ENCODE measurements at places on chromosomes 3 and 15.

GRCh38 chr15:68317281-68318007 is 39.9 kb downstream of the FEM1B start:
- no peak for DNase-seq

GRCh38 chr3:47794544-47794943 is 8.4 kb upstream of the DHX30 start:
- no peak for DNase-seq

- DNase-seq, result no peak
These were observed 41.3 kb downstream of the ETV5 start for GRCh38 chr3:186067360-186068242.

- DNase-seq, result no peak
These were observed 372.1 kb downstream of the ROBO2 start for GRCh38 chr3:77412021-77412438.

DNA sequence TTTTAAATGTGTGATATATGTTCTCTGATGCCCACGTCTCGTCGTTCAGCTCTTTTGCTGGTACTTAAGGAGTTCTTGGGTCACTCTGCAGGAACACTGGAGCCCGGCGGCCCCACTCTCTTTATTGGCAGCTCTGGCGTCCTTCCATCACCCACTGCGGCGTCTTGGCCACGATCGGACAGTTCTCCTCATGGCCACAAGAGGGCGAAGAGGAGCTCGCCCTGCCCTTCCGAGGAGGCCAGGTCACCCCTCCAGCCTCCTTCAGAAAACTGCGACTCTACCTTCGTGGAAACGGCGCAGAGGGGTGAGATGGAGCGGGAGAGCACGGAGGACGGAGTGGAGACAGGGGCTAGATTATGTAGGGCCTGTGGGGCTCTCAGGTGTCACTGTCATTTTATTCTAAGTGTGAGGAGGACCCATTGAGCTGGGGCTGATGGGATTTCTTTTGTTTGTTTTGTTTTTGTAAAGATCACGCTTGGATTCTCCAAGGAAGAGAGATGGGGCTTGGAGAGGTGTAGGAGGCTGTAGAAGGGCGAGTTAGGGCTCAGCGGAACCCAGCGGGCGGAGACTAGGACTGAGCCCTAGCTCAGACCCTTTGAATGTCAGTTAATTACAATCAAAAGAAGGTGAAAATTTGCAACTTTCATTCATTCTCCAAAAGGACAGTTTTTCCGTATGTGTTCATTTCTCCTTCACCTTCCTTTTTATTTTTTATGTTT is 28.0 kb upstream of the GABRA5 start:
- DNase-seq, result no peak

DNA sequence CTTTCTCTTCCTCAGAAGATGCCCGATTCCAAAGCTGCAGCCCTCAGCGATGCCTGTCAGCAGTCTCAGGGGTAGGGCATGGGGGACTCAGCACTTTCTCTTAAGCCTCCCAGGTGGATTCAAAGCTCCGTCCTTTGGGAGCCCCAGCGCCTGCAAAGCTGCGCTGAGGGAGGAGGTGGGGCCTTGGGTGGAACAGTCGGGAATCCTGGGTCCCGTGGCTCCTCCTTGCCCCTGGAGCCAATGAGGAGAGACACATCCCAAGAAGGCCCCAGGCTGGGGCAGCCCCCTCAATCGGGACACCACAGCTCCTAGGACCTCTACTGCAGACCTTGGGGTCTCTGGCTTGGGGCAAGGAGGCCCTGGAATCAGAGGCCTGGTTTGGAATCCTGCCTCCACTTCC is 227.5 kb upstream of the IGF1R start:
- DNase-seq, result no peak

GRCh38 chr3:27575499-27575898 is 91.3 kb upstream of the SLC4A7 start:
- no peak for DNase-seq

DNA sequence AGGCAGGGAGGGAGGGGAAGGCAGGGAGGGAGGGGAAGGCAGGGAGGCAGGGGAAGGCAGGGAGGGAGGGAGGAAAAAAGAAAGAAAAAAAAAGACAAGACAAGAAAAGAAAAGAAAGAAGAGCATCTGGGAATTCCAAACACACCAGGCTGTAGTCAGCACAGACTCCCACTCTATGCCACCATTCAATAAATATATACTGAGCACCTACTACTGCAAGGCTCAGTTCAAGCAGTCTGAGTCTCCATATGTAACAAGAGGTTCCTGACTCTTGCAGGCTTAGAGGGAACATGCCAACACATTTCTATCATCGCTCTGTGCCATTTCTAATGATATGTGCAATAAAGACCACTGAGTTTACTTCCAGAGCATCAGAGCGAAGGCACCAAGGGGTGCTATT is 47.7 kb downstream of the ANXA2 start:
- DNase-seq, result no peak

DNA sequence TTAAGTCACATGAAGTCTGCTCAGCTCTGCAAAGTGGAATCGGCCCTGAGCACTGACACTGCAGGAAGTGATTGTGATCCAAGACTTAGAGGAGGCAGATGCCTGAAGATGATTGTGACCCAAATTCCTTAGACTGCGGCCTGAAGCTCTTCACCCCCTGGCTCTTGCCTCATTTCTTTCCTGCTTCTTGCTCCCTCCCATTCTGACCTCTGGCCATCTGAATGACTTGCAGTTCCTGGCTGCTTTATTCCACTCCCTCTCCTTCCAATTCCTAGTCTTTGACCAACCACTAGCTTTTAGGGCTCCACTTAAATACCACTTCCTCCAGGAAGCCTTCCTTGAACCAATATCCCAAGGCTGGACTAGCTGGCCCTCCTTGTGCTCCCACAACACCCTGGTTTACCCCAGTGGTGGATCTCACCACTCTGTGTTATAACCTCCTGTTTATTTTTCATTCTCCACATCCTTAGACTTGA is 9.9 kb upstream of the EPB42 start:
- no peak for DNase-seq

Measured in pons (tissue), 1 donor.